ENCODE measurements at places on chromosomes 2 and 18. TPM values are rescaled to one million over a fixed set of nuclear protein-coding genes. Genes with fewer than 3 reads are reported as not detected.

- no peak overlapping the region for H3K4me3 ChIP-seq
- H3K27me3 ChIP-seq, result no peaks in the 10 kb centered on the region
- no peak overlapping the region for H3K27ac ChIP-seq
- no peak for DNase-seq
- H3K36me3 ChIP-seq, result no peaks in the 10 kb centered on the region
These were observed 5.7 kb upstream of the TET3 start for GRCh38 chr2:73979021-73979420.

GRCh38 chr2:236764716-236765115, 195.1 kb downstream of the ACKR3 start:
- no peak overlapping the region for H3K27ac ChIP-seq
- H3K36me3 ChIP-seq, result no peaks in the 10 kb centered on the region
- H3K4me1 ChIP-seq, result peaks cover 2% of the 10 kb centered on the region
- H3K4me3 ChIP-seq, result no peak overlapping the region
- no peaks in the 10 kb centered on the region for H3K27me3 ChIP-seq

- DNase-seq, result no peak
- no peak overlapping the region for H3K4me3 ChIP-seq
- H3K27me3 ChIP-seq, result no peaks in the 10 kb centered on the region
- H3K36me3 ChIP-seq, result no peaks in the 10 kb centered on the region
- H3K4me1 ChIP-seq, result peaks cover 21% of the 10 kb centered on the region
These were observed 148.5 kb downstream of the NEDD4L start for GRCh38 chr18:58192519-58192918.

- no peaks in the 10 kb centered on the region for H3K4me1 ChIP-seq
- no peaks in the 10 kb centered on the region for H3K36me3 ChIP-seq
- DNase-seq, result no peak
- no peak overlapping the region for H3K4me3 ChIP-seq
- H3K27ac ChIP-seq, result no peak overlapping the region
These were observed 109.9 kb upstream of the CRIM1 start for GRCh38 chr2:36245651-36246050.

DNA sequence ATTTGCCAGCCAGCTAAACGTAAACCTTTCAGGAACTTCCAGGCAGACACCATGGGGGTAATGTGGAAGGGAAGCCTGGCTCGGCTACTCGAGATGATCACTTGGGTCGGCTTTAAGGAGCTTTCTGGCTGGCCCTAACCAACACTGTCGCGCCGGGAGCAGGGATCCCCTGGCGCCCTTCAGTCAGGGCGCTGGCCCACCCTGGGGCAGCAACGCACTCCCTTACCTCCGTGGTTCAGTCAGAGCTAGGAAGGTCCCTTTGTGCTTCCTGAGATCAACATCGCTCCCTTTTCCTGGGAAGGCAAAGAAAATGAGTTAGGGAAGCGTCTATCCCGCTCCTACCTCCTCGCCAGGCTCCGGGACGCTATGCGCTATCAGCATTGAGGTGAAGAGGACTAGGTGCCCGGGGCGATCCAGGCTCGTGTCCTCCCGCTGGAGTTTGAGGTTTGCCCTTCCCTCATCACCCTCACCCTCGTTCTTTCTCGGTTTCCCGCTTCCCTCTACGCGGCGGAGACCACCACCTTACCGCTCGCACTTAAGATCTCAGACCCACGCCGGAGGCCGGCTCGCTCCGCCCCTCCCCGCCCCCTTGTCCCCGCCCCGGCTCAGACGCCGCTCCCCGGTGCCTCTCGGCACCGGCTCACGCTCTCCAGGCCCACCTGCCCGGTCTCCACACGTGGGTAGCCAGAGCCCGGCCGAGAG, 449 bp upstream of the ATRAID start:
- no peak for DNase-seq
- no peaks in the 10 kb centered on the region for H3K36me3 ChIP-seq
- peak overlapping the region; percentile 94 for H3K27ac ChIP-seq
- peaks cover 6% of the 10 kb centered on the region for H3K4me1 ChIP-seq
- H3K27me3 ChIP-seq, result no peaks in the 10 kb centered on the region
- peak overlapping the region; percentile 50 for H3K4me3 ChIP-seq

Gene UGT1A5
- not detected for total RNA-seq

- DNase-seq, result no peak
- H3K4me1 ChIP-seq, result no peaks in the 10 kb centered on the region
- H3K36me3 ChIP-seq, result no peaks in the 10 kb centered on the region
- H3K27ac ChIP-seq, result no peak overlapping the region
- no peaks in the 10 kb centered on the region for H3K27me3 ChIP-seq
These were observed 162.6 kb upstream of the FN1 start for GRCh38 chr2:215598376-215598975.

GRCh38 chr18:74669136-74669798, 71.6 kb downstream of the ZNF407 start:
- no peaks in the 10 kb centered on the region for H3K4me1 ChIP-seq
- H3K36me3 ChIP-seq, result no peaks in the 10 kb centered on the region
- no peak overlapping the region for H3K27ac ChIP-seq
- H3K27me3 ChIP-seq, result no peaks in the 10 kb centered on the region
- DNase-seq, result no peak
- no peak overlapping the region for H3K4me3 ChIP-seq

Gene ANKRD12
- total RNA-seq, result 87.8 TPM

DNA sequence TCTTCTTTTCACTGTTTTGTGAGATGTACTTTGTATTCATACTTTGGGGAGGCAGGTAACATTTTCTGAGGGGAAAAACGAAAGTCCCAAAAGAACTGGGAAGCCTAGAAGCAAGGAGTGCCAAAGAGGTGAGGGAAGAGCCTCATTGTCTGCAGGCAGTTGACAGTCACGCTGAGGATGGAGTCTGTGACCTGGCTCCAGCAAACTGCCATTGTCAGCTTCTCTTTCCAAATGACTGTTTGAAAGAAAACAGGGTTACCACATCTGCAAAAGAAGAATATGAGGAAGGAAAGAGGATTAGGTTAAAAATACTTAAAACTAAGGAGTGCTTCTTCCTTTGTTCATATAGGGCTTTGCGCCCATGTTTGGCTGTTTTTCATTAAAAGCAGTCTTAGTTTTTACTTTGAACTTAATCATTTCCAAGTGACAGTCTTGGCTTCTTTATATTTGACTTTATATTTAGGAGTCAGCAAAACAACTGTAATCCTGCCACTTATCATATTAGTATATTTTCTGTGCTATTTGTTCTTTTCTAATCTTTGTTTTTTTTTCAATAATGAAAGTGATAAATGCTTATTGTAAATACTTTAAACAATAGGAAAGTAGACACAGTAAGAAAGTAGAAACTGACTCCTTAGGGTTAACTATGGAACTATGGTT, 35.0 kb downstream of the CERS6 start:
- DNase-seq, result no peak
- H3K36me3 ChIP-seq, result no peaks in the 10 kb centered on the region
- no peaks in the 10 kb centered on the region for H3K27me3 ChIP-seq
- no peak overlapping the region for H3K4me3 ChIP-seq
- no peak overlapping the region for H3K27ac ChIP-seq

Gene GAREM2
- total RNA-seq, result 1.0 TPM

GRCh38 chr2:156800065-156800653, 364.0 kb downstream of the GPD2 start:
- no peaks in the 10 kb centered on the region for H3K4me1 ChIP-seq
- DNase-seq, result no peak
- no peak overlapping the region for H3K27ac ChIP-seq
- no peaks in the 10 kb centered on the region for H3K36me3 ChIP-seq
- no peaks in the 10 kb centered on the region for H3K27me3 ChIP-seq

GRCh38 chr2:202249521-202250253, 11.3 kb upstream of the SUMO1 start:
- H3K27me3 ChIP-seq, result no peaks in the 10 kb centered on the region
- H3K36me3 ChIP-seq, result no peaks in the 10 kb centered on the region
- H3K27ac ChIP-seq, result no peak overlapping the region
- DNase-seq, result no peak

DNA sequence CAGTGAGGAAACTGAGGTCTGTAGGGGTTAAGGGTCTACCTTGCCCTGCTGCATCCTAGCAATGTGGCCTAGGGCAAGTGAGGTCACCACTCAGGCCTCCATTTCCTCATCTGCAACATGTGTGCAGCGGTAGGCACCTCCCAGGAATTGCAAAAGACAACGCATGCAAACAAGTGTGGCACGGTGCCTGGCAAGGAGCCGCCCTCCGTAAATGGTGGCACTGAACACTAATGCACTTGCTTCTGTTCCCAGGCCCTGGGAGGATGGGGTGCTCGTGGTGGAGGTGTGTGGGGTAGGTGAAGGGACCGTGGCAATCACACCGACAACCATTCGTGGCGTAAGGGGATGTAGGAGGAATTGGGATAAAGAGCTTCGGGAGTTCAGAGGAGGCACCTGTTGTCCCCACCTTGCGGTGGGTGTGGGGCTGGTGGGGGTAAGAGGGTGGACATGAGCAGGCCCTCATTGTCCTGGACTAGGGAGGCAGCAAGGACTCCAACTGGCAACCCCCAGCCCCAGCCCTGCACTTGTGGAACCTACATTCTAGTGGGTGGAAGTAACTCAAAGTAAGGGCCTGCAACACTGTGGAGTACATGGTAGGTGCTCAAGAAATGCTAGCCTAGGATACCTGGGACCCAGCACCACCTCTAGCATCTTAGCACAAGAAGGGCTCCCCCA, 26.0 kb downstream of the ATOH8 start:
- H3K27ac ChIP-seq, result no peak overlapping the region
- H3K4me3 ChIP-seq, result no peak overlapping the region
- no peak for DNase-seq
- no peaks in the 10 kb centered on the region for H3K27me3 ChIP-seq
- no peaks in the 10 kb centered on the region for H3K36me3 ChIP-seq

Gene MDH1B
- 0.83 TPM for total RNA-seq

Gene TCF23
- total RNA-seq, result 8.4 TPM

GRCh38 chr2:106044859-106045258, 149.2 kb downstream of the UXS1 start:
- H3K27me3 ChIP-seq, result no peaks in the 10 kb centered on the region
- no peak for DNase-seq
- no peak overlapping the region for H3K4me3 ChIP-seq
- H3K36me3 ChIP-seq, result no peaks in the 10 kb centered on the region
- no peak overlapping the region for H3K27ac ChIP-seq
- H3K4me1 ChIP-seq, result no peaks in the 10 kb centered on the region

DNA sequence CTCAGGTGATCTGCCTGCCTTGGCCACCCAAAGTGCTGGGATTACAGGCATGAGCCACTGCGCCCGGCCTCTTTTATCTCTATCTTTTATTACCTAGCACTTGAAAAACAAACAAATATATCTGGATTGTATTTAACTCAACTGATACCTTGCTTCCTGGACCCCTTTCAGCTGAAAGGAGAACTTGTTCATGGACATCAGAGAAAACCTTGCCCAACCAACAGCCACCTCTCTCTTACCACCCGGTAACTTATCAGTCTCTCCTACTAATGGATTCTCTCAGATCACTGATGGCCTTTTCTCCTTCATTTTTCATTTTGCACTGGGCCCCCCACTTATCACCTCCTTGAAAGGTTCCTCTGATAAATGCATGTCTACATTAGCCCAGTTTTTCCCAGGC, 6.7 kb downstream of the RETSAT start:
- H3K4me1 ChIP-seq, result no peaks in the 10 kb centered on the region
- no peak overlapping the region for H3K4me3 ChIP-seq
- H3K36me3 ChIP-seq, result no peaks in the 10 kb centered on the region
- no peaks in the 10 kb centered on the region for H3K27me3 ChIP-seq
- no peak for DNase-seq

Gene SKA1
- total RNA-seq, result 0.11 TPM

GRCh38 chr2:139271149-139271548, 491.0 kb upstream of the NXPH2 start:
- H3K4me3 ChIP-seq, result no peak overlapping the region
- H3K27me3 ChIP-seq, result no peaks in the 10 kb centered on the region
- no peak for DNase-seq
- no peaks in the 10 kb centered on the region for H3K36me3 ChIP-seq
- no peaks in the 10 kb centered on the region for H3K4me1 ChIP-seq
- H3K27ac ChIP-seq, result no peak overlapping the region

DNA sequence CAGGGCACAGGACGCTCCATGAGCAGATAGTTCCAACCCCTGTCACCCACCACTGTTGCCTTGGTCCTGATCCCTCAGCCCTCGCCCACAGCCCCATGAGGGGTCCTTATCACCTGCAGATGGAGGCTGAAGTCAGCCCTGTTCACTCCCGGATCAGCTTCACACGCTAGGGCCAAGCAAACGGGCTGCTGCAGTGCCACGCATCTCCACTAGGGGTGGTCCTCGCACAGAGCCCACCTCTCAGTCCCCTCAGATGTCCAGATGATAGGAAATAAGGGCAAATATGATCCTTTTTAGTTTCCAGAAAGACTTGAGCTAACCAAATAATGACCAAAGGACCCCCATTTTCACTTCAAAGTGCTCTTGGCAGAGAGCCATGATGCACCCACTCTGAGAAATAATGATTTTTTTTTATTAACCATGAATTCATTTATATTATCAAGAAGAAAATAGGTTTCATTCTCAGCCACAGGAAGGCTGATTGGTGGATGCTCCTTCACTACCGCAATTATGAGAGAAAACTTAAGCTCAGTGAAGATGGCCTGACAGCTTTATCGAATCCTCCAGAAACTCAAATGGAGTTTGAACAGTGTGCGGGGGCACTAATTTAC, 71.9 kb upstream of the KLHL29 start:
- no peaks in the 10 kb centered on the region for H3K36me3 ChIP-seq
- H3K4me1 ChIP-seq, result no peaks in the 10 kb centered on the region
- H3K27me3 ChIP-seq, result no peaks in the 10 kb centered on the region
- DNase-seq, result no peak

- no peak overlapping the region for H3K4me3 ChIP-seq
- no peak overlapping the region for H3K27ac ChIP-seq
These were observed 250.5 kb upstream of the TMEM200C start for GRCh38 chr18:6145645-6146306.

Gene TUBA3E
- 0.52 TPM for total RNA-seq

GRCh38 chr2:22784566-22784965, 600.4 kb upstream of the KLHL29 start:
- no peak overlapping the region for H3K27ac ChIP-seq
- H3K4me1 ChIP-seq, result no peaks in the 10 kb centered on the region
- no peaks in the 10 kb centered on the region for H3K27me3 ChIP-seq
- no peak overlapping the region for H3K4me3 ChIP-seq
- DNase-seq, result no peak

Gene OR6B3
- not detected for total RNA-seq
